Stimulated activated CD4-positive, alpha-beta T cell treated with anti-CD3 and anti-CD28 coated beads, Interleukin-1b, Interleukin-23, amount 100 ng/mL, for 1 hour (primary cell): ENCODE measurements at places on chromosomes 1 and 21.

DNA sequence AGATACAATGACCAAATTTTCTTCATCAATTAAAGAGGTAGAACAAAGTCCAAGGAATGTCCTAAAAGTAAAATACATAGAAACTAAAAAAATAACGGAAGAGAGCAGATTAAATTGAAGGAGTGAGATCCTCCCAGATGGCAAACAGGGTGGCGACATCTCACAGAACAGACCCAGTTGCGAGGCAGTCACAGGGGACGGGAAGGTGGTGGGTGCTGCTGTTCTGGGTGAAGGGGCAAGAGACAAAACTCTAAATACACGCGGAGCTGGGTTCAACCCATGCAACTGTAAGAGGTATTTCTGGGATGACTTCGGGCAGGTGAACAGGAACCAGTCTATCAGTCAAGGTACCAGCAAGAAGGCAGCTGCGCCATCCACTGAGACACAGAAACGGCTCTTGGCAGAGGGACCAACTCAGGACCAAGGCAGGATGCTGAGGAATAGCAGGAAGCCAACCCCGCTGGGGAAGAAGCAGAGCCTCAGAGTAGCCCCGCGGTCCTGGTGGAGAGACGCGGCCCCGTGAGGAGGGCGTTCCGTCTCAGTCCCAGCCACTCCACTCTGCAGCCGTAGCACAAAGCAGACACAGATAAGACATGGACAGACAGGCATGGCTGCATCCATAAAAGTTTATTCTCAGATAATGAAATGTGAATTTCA lies 32.2 kb downstream of the WDR4 start:
- DNase-seq, result no peak

DNA sequence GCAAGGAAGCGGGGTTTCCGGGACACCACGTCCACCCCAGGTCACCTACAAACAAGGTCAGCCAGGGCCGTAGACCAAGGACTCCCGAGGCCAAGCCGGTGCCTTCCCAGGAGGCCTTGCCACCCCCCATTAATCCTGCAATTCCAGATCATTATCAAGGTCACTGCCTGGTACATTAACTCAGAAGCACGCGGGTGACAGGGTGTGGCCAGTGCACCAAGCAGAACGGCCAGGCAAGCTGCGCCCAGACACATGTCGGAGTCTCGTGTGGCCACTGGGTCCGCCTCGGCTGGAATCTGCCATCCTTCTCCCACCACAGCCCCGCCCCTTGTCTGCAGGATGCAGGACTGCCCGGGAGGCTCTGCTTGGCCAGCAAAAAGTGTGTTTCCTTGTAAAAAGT lies 144.7 kb downstream of the PRDM16 start:
- no peak for DNase-seq

GRCh38 chr1:116396769-116397168 lies 23.7 kb downstream of the ATP1A1 start:
- DNase-seq, result no peak

DNA sequence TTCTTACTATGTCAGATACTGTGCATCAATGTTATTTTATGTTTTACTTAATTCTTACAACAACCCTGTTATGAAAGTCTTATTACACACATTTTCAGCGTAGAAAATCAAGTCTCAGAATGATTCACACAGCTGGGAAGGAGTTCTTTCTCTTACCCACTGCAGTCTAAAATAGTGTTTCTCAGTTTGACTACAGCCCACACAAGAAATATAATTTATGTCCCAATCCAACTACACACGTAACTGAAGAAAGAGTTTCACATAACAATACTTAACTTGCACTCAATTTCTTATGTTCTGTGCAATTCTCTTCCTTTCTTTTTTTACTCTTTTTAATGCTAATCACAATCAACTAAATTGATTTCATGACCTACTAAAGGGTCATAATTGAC lies 252.8 kb upstream of the ADGRL2 start:
- no peak for DNase-seq

DNA sequence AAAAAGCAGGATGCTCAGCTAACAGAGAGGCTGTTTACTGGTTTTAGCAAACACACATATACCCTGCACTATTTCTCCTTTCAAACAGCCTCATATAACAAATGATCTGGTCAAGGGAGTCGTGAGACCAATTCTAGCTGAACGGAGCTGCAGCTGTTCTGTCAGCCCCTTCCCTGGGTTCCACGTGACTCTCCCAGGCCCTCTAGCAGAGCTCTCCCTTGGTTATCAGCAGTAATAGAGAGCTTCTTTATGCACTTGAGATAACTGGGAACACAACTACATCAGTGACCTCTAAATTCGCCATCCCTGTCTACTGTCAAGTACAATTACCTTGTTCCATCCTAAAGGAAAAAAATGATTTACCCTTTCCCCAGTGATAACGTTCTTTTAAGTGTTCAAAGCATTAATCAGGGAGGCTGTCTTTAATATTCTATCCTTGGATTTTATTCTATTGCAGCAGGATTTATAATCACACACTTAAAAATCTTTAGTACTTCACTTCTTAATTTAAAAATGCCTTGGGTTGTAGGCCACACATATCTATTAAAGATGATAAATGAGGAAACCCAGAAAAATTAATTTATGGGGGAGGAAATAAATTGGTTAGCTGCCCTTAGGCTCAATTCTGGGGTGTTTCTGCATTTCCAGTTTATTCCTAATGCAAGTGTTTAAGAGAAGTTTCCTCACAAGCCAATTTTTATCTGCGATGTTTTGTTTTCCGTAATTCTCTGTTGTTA lies 28.2 kb downstream of the PTGER3 start:
- no peak for DNase-seq

GRCh38 chr1:156499842-156500542 lies 583 bp downstream of the MEF2D start:
- DNase-seq, result no peak

- no peak for DNase-seq
Observed at GRCh38 chr1:46931151-46931550, 10.1 kb downstream of the CYP4A11 start.

DNA sequence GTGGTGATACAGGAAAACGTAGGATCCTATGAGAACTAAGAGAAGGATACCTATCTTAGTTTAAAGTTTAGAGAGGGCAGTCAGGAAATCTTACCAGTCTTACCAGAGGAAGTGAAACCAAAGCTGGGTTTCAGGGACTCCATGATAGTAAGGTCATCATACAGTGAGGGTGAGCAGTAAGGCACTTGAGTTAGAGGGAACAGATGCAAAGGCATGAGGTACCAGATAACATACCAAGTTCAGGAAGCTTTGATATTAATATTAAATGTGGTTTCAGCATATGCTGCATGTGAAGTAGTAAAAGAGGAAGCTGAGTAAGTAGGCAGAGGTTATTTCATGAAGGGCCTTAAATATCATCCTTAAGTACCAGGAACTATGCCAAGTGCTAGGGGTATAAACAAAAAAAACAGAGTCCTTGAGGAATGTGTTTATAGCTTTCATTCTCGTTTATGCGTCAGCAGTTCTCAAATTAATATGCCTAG lies 16.9 kb downstream of the ATG4C start:
- no peak for DNase-seq

DNA sequence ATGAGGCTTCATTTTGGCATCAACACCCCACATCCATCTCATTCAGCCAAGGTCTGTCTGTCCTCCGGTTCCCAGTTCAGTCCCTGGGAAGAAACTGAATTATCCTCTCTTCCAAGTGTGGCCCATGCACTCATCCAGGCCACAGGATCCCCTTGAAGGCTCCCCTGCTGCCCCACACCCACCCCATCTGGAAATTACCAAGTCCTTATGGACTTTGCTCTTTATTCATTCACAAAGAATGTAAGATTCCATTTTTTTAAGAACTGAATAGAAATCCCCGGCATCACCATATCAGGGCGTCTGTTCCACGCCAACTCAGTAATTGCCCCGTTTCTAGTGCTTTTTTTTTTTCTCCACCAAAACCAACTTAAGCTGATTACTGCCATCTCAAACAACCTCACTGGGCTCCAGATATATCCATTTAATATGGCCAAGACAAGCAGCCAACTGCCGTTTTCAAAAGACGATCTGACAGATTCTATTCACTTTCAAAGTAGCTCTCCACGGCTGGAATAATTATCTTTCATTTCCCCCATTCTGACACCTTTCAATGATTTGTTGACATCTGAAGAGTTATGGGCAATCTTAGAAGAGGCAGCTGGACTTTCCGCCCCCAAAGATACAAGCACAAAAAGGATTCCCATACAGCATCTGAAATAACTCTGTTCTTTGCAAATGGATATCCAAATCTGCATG lies 55.9 kb downstream of the OLIG1 start:
- DNase-seq, result no peak

GRCh38 chr1:150793221-150793620 lies 14.8 kb downstream of the CTSK start:
- no peak for DNase-seq

DNA sequence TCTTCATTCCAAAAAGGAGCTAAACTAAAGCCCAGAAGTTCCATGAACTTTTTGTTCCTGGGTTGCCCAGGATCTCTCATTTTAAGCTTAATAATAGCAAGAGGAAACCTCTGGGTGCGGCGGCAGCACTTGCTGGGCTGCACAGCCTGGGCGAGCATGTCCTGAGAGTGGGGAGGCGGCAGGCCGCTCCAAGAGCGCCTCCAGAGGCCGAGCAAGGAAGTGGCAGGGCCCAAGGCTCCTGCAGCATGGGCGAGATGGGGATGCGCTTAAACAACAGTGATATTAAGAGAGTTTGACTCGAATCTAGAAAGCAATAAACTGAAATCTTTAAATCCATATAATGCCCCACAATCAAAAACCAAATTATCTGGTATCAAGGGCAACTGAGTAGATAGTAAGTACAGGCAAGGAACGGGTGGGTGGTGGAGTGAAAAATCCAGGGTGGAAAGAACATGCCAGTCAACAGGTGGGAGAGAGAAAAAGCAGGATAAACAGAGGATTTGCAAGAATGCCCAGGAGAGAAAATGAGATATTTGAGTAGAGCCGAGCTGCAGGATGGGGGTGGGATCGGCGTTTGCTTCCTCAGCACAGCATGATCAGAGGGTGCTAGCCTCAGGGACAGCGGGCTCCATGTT lies 14.1 kb upstream of the TNR start:
- DNase-seq, result no peak

GRCh38 chr1:243748706-243749283 lies 101.2 kb downstream of the AKT3 start:
- DNase-seq, result no peak

GRCh38 chr1:118306851-118307250 lies 121.8 kb upstream of the SPAG17 start:
- DNase-seq, result no peak

DNA sequence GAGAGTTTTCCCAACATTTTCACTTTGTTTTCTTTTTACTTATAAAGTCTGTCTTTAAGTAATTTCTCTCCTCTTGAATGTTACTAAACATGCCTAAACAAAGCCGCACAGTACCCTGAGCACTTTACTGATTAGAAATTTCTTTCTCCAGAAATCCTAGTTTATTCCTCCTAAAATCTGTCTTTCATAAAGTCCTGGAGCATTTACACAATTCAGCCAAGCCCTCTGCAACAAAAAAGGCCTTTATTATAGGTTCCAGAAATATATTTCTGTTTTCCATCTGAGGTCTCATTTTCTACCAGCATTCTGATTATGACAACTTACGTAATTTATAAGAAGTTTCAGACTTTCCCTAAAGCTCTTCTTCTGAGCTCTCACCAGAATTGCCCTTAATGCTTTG lies 549.5 kb upstream of the OLFM3 start:
- no peak for DNase-seq

DNA sequence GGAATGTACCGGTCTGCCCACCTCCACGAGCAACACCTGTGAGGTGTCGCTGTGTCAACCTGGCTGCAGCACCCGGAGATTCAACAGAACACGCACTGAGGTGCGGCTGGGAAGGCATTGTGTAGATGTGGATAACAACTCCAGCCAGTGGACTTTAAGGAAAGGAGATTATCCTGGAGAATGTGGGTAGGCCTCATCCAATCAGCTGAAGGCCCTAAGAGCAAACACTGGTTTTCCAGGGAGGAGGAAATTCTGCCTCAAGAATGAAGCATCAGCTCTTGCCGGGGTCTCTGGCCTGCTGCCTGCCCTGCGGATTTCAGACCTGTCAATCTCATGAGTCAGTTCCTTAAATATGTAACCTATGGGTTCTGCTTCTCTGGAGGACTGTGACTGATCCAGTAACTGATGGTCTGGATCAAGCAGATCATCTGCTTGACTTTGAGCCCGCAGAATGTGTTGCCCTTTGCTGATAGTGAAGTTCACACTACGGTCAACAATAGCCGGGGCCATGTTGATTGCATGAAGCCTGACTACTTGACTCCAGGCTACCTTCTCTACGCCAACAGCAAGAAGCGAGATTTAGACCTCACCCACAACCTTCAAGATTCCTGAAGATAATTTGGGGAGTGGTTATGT lies 15.9 kb upstream of the PRDM15 start:
- no peak for DNase-seq

DNA sequence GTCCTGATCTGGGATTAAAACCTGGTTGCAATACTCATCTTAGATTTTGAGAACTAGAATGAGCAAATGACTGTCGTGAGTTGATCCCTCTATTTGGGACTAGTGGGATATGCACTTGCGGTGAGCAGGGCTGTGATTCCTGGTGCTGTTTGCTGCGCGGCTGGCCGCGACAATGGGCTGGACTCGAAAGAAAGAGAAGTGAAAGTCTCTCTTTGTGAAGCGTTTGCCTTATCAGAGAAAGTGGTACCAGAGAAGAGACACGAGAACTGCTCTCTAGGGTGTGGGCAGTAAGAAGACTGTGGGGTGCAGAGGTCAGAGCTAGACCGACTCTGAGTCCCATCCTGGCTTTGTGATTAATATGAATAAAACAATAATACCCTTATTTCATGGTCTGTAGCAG lies 8.6 kb downstream of the ST6GALNAC3 start:
- DNase-seq, result no peak

- no peak for DNase-seq
Observed at GRCh38 chr21:31489726-31490125, 145.7 kb upstream of the TIAM1 start.

DNA sequence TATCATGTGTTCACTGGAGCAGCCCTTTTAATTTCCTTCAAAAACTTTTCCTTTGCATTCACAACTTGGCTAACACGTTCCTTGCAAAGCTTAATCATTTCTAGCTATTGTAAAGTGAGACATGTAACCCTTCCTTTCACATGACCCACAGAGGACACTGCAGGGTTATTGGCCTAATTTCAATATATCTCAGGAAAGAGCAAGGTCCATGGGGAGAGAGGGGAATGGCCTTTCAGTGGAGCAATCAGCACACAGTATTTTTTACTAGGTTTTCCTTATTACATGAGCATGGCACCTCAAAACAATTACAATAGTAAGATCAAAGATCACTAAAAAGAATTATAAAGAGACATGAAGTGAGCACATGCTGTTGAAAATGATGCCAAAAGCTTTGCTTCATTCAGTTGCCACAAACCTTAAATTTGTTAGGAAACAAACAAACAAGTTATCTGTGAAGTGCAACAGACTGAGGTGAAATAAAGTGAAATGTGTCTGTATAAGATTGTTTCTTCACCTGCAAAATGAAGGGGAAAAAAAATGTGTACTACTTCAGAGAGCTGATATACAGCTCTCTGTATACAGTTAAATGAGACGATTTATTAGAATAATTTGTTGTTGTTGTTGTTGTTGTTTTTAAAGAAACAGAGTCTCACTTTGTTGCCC lies 61.5 kb downstream of the EIF4G3 start:
- DNase-seq, result no peak
